C1 segment of cervical spinal cord (tissue), 14 donors: ENCODE measurements at places on chromosomes 5 and 9.

DNA sequence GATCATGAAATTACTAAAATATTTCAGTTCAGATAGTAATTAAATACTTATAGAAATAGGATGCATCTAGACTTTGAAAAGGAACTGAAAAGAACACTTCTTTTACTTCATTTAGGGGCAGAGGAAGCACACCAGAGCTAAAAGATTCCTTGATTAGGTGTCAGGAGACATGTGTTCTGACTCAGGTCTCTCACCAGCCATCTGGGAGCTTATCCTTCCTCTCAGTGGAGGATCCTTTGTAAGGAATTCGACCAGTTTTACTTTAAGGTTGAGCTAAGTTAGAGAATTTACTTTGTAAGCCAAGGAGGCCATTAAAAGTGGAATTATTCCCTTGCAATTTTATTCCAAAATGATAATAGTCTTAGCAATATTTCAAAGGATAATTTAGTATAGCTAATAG, 16.7 kb downstream of the VCAN start:
- no peak for DNase-seq

DNA sequence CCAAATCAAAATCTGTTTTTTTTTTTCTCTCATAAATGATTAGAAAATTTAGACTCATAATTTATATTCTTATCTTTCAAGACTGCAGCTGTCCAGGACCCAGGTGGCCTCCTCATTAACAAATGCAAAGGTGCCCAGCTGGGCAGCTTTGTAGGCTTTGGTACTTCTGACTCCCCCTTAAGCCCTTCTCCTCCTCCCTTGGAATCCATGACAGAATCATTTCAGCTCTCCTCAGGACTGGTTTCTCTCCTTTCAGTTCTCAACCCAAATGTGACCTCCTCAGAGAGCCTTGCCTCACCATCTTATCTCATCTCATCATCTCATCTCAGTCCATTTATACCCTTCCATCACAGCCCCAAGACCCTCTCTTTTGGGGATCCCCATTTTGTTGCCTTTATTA, 221.7 kb downstream of the KIAA0825 start:
- DNase-seq: no peak

DNA sequence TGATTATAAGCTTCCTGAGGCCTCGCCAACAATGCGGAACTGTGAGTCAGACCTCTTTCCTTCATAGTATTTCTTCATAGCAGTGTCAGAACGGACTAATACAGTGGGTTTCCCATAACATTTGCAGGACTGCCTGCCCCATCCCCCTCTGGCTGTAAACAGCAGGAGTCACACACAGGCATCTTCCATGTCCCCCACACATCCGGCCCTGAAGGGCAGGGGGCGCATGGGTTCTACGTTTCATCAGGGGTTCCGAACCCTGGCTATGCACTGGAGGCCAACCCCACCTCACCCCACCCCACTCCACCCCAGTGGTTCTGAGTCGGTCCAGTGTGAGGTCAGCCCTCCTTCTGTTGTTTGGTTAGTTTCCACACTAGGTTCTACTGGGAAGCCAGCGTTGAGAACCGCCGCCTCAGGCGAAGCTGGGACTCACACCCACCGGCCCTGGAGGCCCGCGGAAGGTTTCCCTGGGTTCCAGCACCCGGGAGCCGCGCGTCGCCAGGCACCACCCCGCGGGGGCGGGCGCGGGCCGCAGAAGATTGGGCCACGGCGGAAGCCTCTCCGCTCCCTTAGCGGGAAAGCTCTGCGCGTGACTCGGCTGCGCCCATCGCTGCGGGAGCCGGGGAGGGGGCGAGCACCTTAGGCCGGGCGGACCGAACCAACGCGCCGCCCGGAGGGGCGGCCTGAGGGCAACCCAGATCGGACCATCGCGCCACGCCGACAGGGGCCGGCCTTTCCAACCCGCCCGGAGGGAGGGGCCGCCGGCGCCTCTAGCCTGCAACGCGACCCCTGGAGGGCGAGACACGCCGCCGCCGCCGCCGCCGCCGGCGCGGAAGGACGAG, at the start of gene RUSC2:
TSS of gene RUSC2 (plus strand) at position 799 of the 842 bp plus-strand sequence. CDS start 56,411 bp downstream, outside the sequence.
- peak; percentile 83 for DNase-seq

- DNase-seq: peak; percentile 31
Measured at GRCh38 chr9:18595597-18595996, 121.6 kb downstream of the ADAMTSL1 start.

DNA sequence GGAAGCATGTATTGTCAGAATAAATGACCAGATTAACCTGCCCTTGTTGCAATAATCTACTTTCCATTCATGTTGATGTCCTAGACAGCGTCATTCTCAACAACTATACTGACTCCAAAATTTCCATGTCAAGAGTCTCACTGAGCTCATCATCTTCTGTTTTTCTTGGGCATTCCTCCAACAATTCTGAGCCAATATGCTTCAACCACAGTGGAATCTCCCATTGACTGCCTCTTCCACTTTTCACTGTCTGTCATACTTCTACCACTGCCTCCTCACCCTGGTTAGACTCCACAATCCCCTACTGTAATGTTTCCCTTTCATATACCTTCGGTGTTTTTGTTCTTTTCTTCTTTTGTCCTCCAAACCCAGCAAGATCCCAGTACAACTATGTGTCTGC, 162.8 kb downstream of the TLE1 start:
- no peak for DNase-seq

GRCh38 chr5:96431376-96432187, 1.5 kb downstream of the PCSK1 start:
- no peak for DNase-seq

DNA sequence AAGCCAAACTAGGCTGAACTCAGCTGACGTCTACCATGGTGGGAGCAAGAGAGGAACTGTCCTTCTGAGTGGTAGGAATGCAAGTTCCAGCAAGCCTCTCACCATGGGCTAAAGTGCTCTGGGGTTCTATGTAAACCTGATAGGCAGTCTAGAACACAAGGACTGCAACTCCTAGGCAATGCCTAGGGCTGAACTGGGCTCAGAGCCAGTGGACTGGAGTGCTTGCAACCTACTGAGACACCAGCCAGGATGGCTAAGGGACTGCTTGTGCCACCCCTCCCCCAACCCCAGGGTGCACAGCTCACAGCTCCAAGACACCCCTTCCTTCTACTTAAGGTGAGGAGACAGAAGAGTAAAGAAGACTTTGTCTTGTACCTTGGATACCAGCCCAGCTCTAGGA, 12.1 kb upstream of the RCL1 start:
- DNase-seq: no peak

GRCh38 chr9:83473488-83473971, 64.7 kb downstream of the FRMD3 start:
- DNase-seq: no peak

- DNase-seq: no peak
Measured at GRCh38 chr5:143767162-143767561, 44.8 kb upstream of the HMHB1 start.

DNA sequence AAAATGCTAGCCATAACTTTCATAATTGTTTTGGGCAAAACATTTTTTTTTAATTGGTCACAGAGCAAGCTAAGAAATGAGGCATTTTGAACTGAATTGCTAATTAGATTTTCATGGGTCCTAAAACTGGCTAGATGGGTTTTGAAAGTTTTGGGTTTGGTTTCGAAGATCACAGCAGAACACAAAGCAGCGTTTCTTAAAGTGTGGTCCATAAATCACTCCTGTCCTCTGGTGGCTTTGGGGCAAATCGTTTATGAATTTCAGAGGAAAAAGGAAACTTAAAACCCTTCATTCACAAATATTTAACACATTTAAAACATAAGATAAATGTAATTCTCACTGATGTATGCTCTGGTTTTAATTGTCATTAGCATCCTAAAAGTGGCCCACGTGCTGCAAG, 503.7 kb downstream of the SPATA31D1 start:
- DNase-seq: no peak

DNA sequence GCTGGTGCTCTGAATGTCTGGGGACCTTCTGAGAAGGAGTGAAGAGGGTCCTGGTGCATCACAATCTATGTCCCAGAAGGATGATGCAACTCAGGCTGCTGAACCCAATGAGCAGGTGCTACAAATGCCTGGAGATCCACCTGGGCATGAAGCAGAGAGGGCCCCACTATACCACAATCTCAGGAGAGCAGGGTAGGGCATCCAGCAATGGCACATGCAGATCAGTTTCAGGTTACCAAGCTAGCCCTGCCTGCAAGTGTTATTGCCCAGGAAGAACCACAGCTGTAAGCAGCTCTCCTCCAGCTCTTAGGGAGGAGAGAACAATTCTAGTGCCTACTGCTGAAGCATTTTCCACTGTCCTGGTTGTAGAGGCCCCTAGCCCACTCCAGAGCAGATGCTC, 389.2 kb upstream of the TNC start:
- DNase-seq: no peak

GRCh38 chr5:43772764-43773477, 169.9 kb downstream of the NNT start:
- DNase-seq: no peak

DNA sequence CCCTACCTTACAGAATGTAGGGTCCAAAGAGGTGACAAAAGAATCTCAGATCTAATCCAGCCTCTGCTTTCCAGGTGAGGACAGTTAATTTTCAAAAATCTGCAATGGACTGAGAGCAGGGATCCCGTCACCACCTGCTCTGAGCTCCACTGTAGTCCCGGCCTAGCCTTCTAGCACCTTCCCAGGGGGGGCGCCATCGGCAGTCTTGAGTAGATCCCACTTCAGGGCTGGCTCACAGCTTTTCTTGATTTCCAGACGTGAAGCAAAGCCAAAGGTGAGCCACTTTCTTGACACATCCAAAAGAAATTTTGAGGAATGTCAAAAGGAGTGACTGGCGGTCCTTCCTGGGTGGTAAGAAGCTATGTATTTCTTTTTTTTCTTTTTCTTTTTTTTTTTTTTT, 114.1 kb downstream of the SYK start:
- DNase-seq: no peak

GRCh38 chr9:109913461-109913810, 133.4 kb downstream of the PALM2AKAP2 start:
- DNase-seq: no peak

DNA sequence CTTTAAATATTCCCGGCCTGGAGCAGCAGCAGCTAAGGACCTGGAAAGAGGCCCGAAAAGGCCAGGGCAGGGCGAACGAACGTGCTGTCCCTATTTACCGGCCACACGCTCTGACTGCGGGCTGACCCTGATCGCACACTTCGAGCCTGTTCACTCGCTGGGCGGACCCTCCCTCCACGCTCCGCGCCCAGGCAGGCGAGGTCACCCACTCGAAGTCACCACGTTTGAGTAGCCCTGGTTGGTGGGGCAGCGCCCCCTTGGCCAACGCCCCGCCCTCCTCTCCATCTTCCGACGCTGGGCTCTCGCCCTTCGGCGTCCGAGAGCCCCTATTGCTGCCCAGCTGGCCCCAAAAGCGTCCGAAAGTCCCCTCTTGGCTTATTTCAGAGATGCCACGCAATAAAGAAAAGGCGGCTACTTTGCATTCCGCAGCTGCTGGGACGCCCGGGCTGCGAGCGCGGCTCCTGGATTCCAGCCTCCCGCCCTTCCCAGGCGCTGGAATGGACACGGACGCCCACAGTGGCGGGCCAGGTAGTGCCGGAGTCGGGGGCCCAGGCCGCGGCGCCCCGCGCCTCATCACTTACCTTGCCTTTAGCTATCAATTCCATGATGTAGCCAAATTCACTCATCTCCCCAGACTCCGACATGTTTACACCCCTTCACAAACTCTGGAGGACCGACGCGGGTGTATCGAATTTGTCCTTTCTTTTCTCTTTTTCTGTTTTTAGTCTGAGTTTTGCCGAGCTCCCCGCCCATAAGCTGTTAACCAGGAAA, 9.9 kb upstream of the TRIM36 start:
- no peak for DNase-seq

DNA sequence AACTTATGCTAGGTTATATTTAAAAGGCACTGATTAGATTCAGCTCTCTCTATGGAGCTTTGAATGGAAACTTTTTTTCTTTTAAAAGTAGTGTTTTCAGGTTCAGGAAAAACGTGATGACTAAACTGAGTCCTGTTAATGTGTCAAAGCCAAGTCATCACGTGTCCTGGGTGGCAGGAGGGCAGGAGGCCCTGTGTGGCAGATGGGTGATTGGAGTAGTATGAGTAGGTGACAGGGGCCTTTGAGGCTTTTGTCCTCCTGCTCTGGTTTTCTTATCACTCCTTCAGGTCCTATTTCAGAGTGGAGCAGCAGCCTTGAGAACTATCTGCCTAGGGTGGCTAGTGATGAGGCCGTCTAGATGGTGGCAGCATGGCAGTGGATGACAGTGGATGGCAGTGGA, 17.7 kb upstream of the CARTPT start:
- no peak for DNase-seq

DNA sequence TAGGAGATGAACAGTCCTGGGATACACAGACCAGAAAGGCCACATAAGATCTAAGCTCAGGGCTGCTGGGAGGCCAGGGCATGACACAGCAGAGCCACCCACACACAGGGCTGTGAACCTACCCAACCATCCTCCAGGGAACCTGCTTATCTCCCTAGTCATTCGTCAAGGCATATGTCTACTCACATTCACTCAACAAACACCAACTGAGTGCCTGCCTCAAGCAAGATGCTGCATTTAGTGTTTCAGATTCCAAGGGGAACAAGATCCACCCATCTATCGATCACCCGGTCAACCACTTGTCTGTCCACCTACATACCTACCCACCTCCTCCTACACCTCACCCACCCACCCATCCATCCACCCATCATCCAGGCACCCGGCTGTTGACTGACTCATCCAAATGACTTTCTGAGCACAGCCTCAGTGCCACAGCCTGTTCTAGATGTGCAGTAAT, 1.9 kb downstream of the DPM2 start:
- no peak for DNase-seq

DNA sequence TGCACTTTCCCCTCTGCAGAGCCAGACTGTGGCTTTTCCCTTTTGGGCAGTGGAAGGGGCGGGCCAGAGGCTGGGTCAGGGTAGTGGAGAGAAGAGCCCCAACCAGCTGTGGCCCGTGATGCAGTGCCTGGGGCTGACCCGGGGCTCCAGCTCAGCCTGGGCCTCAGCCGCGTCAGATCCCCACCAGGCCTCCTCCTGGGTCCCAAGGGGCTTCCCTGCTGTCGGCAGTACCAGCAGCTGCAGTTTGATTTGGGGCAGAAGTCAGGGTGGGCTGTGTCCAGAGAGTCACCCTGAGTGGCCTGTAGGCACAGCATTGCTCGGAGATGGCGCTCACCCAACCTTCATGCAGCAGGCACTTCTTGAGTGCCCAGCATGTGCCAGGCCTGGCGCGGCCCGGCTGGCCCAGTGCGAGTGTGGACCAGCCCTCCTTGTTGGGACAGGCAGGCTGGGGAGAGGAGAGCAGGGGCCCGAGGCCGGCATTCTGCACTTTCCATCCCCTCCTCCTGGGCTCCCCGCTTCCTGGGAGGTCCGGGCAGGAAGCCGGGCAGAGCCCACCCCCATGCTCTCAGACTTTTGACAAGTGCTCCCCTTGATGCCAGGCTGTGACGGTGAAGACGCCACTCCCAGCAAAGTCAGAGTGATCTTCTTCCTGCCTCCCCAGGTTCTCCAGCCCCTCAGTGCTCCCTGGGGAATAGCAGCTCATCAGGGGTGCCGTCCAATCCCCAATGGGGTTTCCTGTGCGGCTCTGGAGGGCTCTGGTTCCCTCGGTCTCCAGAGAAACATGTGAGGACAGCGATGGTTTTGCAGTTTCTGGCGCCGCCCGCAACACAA, 88.3 kb upstream of the COL5A1 start:
- DNase-seq: no peak

DNA sequence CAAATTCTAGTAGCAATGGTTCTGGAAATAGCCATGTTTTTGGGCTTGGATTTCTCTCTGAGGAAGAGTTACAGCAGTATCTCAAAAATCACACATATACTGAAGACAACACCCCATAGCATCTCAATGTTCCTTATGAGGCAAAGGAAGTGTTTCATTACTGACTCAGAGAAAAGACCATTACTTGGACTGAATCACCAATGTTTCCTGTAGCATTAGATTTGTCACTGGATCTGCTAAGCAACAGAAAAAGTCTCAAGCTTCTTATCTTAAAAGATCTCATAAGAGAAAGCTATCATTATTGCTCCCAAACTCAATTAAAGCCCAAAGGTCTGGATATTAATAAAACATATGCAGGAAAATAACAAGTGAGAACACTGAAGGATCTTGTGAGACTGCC, 272.4 kb downstream of the ADAMTS6 start:
- no peak for DNase-seq
